ENCODE measurements at places on chromosomes 7 and 10. TPM values are rescaled to one million over a fixed set of nuclear protein-coding genes. Genes with fewer than 3 reads are reported as not detected.

The COL28A1 gene
- 0.97 TPM for total RNA-seq

The ABCA13 gene
- 0.06 TPM for total RNA-seq

The ADAMTS14 gene
- total RNA-seq = 0.16 TPM

The VAX1 gene
- 1.3 TPM for total RNA-seq

The ASZ1 gene
- total RNA-seq = not detected

The CACNB2 gene
- total RNA-seq = not detected

The IFIT3 gene
- total RNA-seq = 4.5 TPM

The ARL4A gene
- total RNA-seq = 68.8 TPM

The SORBS1 gene
- total RNA-seq = 0.58 TPM

The H2BK1 gene
- not detected for total RNA-seq

The MRLN gene
- total RNA-seq = not detected

The NCF1 gene
- 0.17 TPM for total RNA-seq

The SPACDR gene
- 0.86 TPM for total RNA-seq

The C7orf33 gene
- total RNA-seq = not detected

The PAX4 gene
- total RNA-seq = not detected

The CDNF gene
- 1.3 TPM for total RNA-seq

The ADK gene
- 33.1 TPM for total RNA-seq

The SORCS1 gene
- not detected for total RNA-seq

The FAM13C gene
- total RNA-seq = 0.22 TPM

The SLC26A3 gene
- not detected for total RNA-seq

The TWIST1 gene
- 3.2 TPM for total RNA-seq

The SPRN gene
- 0.54 TPM for total RNA-seq

The FAM24B gene
- 11.9 TPM for total RNA-seq

The PLXDC2 gene
- total RNA-seq = 0.05 TPM

The SAMD8 gene
- 14.8 TPM for total RNA-seq

The SFMBT2 gene
- total RNA-seq = 9.7 TPM

The PARP12 gene
- total RNA-seq = 20.1 TPM

The GRID1 gene
- total RNA-seq = 0.22 TPM

The CLCN1 gene
- total RNA-seq = not detected

The CD36 gene
- total RNA-seq = not detected

The RTKN2 gene
- 0.89 TPM for total RNA-seq

The LRRD1 gene
- not detected for total RNA-seq

Measured in A549 treated with Hydrocortisone at 1 μM for 4 hours (cell line).